Hematopoietic multipotent progenitor cell treated with erythropoietin and hydrocortisone succinate and interleukin-3 and kit ligand, for 8 days (in vitro differentiated cells): ENCODE measurements at places on chromosomes 2 and 18.

GRCh38 chr2:45330637-45331409 is 280.2 kb downstream of the SRBD1 start:
- no peak for DNase-seq

DNA sequence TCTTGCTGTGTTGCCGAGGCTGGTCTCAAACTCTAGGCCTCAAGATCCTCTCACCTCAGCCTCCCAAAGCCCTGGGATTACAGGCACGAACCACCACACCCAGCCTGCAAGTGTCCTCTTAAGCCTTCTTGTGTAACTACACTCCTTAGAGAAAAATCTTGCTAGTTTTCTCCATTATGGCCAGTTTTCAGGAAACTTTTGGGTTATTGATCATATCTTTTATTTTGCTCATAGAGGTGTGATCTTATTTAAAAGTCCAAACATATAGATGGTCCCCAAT is 2.4 kb downstream of the SOCS6 start:
- DNase-seq = no peak

DNA sequence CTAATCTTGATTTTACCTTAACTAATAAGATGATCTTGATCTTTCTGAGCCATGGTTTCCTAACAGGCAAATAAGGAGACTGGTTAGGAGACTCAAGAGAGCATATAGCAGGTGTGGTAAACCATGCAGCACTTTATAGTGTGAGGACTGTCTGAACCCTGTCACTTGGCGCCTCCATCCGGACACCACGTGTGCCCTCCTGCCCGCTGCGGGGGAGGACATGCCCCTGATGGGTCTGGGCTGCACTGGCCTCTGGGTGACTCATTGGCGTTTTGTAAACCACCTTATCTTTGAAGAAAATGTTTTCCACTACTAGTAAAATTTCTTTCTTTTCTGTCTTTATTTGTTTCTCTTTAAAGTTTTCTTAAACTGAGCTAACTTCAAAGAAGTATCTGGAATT is 131.1 kb downstream of the FMNL2 start:
- DNase-seq = no peak

DNA sequence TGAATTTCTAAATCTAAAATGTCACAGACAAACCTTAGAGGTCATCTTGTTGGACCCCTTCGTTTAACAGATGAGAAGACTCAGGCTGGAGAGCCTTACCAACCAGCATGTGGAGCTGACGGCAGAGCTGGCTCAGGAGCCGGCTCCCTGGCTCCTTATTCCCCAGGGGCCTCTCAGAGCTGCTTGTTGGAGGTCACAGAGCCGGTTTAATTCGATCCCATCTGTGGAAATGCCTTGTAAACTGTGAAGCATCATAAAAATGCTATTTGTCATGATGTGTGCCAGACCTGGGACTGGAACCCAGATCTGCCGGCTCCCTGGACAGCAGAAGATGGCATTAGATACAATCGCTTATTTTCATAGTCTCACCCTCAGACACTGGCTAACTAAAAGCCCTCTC is 8.2 kb upstream of the CIB4 start:
- no peak for DNase-seq

DNA sequence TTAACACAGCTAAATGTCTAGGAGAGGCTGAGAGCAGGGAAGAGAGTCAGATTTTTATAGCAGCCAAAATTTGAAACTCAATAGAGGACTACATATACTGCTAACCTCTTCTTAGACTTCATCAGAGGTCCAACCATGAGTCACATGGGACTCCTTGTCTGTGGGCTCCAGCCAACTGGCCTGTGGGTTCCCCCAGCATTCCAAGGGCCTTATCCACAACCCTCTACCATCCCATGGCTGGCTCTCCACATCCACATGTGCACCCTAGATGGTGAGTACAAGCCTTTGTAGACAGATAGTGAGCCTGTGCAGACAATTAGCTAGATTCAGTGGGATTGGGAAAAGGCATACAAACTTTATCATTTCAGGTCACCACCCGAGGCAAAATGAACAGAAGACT is 901.9 kb upstream of the ZEB2 start:
- no peak for DNase-seq

- no peak for DNase-seq
Observed at GRCh38 chr2:97966545-97967215, 29.1 kb downstream of the TMEM131 start.

- no peak for DNase-seq
Observed at GRCh38 chr2:37084797-37085196, 479 bp downstream of the GPATCH11 start.

GRCh38 chr2:38125007-38125406 is 49.1 kb upstream of the CYP1B1 start:
- DNase-seq = no peak

- peak; percentile 7 for DNase-seq
Observed at GRCh38 chr2:23092831-23093230, 292.1 kb upstream of the KLHL29 start.

DNA sequence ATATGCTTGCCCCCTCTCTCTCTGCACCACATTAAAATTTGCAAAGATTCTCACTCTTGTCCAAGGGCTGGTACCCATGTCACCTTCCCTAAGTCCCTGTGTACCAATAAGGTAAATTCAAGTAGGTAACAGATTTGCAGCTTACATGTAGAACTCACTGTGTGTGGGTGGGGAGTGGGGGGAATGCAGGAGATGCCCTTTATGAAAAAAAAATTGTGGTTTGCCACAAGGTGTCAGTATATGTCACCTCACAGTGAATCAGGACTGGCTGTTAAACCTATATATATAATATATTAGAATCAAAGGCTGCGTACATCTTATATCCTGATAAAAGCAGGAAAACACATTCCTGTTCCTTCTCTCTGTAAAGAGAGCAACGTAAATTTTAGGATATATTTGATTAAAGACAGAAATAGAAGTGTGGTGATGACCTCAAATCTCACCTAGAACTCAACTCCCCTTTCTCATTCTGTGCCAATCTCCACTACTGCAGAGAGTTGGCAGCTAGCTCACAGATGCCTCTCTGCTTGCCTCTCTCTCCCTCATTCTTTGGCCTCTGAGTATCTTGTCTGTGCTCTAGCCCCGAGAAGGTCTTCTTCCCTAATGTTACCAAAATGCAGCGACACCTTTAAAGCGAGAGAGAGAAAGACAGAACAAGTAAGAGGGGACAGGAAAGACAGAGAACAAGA is 536 bp downstream of the XDH start:
- DNase-seq = no peak

- no peak for DNase-seq
Observed at GRCh38 chr18:3584266-3584861, 134.4 kb downstream of the TGIF1 start.

DNA sequence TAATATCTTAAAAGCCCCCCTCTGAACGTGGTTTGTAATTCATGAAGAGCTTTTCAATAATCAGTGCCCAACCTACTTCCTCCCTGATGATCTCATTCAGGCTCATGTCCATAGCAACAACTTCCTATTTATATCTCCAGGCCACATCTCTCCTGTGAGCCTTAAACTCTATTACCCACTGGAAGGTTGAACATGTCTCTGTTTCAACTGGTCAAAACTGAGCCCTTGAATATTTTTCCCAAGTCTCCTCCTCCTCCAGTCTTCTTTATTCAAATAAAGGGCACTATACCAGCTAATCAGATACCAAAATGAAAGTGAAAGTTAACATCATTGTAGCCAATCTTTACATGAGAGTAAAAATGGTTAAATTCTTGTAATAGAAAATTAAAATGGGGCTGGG is 63.7 kb upstream of the ITGA4 start:
- peak; percentile 47 for DNase-seq

GRCh38 chr2:230312638-230313037 is 14.4 kb upstream of the SP140L start:
- DNase-seq = no peak

GRCh38 chr18:1865869-1866268 is 705.4 kb downstream of the METTL4 start:
- no peak for DNase-seq

DNA sequence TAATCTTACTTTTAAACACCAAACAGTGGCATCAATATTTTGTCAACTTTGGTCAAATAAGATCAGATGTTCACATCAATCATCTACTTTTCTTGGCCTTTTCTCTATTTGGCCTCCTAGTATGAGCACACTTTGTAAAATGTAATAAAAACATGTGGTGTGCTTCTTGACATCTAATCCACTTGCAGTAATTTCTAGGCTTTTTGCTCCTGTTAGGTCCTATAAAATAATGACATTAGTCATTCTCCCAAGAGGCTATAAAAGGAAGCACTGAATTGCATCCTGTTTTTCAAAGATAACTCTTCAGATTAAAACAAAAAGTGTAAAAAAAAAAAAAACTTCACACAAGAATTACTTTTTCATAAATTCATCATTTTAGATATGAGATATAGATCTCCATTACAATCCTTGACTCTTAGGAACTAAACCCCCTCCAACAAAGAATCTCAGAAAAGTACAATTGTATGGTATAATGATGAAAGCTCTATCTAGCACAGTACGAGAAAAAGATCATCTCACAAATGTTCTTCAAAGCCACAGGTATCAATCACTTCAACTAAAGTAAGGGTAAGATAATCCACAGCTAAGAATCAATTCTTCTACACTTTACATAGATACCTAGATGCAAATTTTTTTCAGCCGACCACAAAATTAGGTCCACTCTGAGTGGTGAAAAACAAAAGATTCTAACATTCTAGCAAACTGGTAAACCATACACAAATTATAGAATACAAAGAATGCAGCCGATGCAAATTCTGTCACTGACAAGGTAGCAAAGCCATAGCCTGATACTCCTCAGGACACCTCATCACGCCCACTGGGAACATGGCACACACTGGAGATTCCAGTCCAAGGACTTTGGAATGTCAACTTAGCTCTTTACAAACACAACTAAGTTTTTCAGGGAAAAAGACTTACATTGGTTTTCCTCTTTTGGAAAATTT is 2.7 kb downstream of the BCL2 start:
- no peak for DNase-seq

DNA sequence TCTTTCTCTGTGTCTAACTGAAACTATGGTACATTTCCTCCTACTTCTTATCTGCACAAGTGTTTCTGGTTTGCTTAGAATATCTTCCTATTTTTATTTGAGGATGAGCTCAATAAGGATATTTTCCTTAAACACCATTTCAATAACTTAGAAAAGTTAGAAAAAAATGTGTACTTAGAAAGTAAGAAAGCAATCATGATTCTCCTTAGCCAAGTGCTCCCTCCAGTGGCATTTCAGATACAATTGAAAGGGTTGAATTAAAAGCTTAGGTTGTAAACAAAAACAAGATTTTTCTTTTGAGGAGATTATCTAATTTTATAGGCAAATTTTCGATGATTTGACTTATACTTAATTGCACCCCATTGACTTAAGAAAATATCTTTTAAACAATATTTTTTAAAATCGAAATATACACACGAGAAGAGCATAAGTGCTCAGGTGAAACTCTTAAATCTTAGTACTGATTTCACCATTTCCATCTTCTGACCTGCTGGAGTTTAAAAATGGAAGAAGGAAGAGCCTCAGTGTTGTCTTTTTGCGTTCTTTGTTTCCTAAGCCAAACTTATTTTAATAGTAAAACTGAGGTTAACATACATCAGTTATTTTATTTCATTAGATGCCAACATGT is 26.9 kb downstream of the C18orf63 start:
- DNase-seq = peak; percentile 86

DNA sequence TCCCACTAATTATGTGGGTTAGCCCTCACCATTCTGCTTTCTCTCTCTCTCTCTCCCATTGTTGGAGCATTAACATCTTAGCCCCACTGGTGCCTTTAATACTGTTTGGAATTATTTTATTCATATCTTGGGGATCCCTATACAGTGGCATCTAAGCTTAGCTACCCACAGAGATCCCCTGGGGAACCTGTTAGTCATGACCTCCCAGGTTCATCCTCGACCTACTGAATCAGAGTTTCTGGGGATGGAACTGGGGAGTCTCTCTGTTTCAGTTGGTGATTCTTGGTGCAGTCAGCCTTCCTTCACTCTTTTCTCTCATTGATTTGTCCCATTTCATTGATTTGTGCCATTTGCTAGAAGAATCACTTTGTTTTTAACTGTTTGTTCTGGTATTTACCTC is 137.3 kb downstream of the PLCL1 start:
- no peak for DNase-seq

- no peak for DNase-seq
Observed at GRCh38 chr18:65592435-65592834, 158.4 kb upstream of the CDH7 start.

DNA sequence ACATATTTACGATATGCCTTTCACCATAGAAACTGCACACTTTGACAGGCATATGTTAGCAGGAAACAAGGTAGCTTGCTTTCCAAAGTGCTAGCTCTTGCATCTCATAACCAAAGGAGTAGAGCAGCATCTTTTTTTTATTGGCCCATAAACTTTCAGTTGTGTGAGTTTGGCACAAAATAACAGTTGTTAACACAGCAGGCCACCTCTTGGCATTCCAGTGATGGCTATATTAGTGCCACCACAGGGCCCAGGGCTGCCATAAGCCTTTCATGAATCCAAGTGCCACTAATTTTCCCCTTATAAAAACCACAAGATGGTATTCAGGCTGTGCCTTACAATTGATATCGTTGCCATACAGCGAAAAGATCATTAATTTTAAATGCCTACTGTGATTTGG is 40.3 kb upstream of the KLF7 start:
- no peak for DNase-seq

DNA sequence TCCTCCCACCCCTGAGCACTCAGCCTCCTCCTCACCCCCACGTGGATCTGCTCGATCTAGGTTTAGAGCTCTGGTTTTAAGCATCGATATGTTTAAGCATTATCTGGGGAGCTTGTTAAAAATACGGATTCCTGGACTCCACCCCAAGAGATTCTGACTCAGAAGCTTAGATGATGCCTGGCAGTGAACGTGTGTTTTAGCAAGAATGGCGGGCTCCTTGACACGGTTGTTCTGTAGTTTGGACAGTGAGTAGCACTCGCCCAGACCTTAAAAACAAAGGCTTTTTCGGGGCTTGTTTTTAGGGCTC is 47.3 kb downstream of the LDLRAD4 start:
- DNase-seq = no peak

GRCh38 chr2:239762106-239762505 is 263.0 kb downstream of the NDUFA10 start:
- DNase-seq = no peak

DNA sequence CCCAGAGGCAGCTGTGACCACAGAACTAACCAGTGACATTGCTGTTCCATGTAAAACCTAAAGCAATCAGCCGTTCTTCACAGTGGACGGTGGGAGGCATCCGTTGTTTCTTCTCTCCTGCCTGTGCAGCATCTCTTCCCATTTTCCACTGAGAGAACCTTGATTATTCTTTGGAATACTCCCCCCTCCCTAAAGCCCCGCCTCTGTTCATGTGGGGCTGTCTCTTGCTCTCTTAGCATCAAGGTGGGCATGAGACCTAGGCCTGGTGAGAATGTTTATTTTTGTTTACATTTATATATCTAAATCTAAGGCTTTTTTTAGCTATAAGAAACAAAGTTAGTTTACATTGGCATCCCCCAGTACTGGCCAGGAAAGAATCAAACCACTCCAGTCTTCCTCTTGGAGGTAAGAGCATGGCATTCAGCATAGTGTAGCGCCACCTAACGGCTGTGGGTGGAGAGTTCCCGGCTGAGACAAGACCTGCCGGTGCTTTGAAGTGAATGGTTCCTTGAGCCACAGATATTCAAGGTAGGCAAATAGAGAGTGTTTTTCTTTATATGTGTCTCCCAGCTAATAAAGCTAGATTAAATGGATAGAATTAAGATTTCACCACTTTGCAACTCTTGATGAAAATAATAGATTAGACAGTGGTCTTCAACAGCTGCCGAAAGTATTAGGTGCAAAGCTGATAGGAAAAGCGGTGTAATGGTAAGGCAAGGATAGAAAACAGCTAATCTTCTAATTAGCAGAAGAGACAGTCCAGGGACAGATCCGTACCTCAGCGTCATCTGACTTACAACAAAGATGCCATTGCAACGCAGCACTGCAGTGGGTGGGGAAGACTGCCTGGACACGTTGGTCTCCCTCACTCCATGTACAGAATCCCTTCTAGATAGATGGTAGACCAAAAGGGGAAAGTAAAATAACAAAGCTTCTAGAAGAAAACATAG is 219.6 kb upstream of the RAB12 start:
- DNase-seq = peak; percentile 50
